ENCODE measurements at places on chromosomes 7 and 10.

DNA sequence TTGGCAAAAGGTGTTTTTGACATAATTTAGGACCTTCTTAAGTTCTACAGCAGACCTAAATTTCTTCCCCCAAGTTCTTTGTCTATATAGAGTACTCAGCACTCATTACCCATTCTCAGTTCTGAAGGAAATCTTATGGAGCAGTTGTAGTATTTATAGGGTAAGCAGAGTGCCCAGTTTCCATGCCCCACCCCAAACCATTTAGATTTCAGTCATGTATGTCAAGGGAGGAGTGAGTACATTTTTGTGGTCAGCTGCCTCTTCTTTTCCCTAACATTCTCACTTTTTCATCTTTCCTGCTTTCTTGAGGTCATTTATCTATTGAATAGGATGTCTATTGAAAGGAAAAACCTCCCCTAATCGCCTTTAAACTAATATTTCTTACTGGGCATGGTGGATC lies 83.3 kb downstream of the KAT6B start:
- peak; percentile 40 for DNase-seq

- DNase-seq = peak; percentile 85
Measured at GRCh38 chr7:18666107-18666728, 170.7 kb downstream of the HDAC9 start.

- no peak for DNase-seq
Measured at GRCh38 chr7:128989961-128990360, 52.2 kb downstream of the IRF5 start.

DNA sequence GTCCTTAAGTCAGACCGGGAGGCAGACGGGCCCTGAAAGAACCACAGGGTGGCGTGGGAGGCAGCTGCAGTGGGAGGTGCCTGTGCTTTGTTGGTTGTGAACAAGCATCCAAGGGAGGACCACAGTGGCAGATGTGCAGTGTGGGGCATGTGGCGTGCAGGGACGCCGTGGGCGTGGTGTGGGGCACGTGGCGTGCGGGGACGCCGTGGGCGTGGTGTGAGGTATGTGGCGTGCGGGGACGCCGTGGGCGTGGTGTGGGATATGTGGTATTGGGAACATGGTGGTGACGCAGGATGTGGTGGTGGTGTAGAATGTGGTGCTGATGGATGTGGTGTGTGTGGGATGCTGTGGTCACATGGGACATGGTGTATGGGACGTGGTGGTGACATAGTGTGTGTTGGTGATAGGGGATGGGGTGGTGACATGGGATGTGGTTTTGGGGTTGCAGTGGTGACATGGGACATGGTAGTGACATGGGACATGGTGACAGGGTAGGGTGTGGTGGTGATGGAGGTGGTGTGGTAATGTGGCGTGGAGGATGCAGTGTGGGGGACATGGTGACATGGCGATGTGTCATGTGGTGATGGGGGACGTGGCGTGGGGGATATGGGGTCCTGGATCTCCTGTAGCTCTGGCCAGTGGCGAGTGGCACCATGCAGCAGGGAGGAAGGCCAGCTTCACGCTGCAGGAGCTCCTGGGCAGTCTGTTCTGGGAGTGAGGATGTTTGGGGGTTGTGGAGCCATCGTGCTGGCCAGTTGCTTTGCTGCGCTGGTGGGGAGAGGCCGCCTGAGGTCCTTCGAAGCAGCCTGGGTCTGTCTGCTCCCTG lies 78.8 kb downstream of the INPP5A start:
- no peak for DNase-seq

DNA sequence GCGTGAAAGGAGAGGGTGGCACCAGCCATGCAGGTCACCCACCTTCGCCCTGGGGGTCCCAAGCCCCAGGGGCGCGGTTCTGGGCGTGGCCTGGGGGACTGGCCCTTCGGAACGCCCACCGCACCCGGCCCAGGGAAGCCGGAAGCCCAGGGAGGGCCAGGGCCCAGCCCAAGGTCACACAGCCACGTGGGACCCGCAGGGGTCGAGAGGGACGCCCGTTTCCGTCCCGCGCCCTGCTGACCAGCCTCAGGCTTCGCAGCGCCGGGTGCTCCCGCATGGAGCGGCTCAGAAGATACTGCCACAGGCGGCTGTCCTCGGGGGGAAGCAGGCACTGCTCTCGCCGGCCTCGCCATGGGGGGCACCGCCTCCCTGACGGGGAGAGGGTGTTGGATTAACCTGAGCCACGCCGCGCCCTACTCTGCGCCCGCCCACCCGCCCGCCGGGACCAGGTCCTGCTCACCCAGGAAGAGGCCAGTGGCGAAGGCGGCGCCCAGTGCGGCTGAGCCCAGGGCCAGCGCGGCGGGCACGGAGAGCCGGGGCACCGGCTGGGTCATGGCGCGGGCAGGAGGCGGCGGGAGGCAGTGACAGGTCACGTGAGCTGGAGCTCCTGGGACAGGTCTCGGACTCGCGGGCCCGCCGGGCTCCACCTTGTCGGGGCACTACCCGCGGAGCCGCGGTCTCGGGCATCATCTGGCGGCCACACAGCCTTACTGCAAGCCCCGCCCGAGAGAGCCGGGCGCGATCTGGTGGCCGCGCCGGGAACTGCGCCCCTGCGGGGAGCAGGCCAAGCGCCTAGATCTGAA lies at the start of gene COMTD1:
Gene COMTD1, minus strand, starts transcription at position 583 of the 803 bp plus-strand sequence. Its CDS starts 29 bp downstream, at position 554.
- peak; percentile 93 for DNase-seq

- no peak for DNase-seq
Measured at GRCh38 chr10:6756716-6757115, 176.6 kb upstream of the PRKCQ start.

GRCh38 chr10:6885284-6885683 lies 305.2 kb upstream of the PRKCQ start:
- no peak for DNase-seq

DNA sequence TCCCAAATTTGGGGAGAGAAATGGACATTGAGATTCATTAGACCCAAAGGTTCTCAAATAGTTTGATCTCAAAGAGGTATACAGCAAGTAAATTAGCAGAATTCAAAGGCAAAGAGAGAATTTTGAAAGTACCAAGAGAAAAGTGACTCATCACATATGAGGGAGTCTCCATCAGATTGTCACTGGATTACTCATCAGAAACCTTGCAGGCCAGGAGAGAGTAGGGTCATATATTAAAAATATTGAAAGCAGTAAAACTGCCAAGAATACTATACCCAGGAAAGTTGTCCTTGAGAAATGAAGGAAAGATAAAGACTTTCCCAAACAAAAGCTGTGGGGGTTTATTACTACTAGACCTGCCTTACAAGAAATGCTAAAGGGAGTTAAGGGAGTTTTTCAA lies 140.6 kb downstream of the TMEM168 start:
- DNase-seq = peak; percentile 16

GRCh38 chr10:126434235-126434634 lies 46.0 kb upstream of the ADAM12 start:
- DNase-seq = no peak

DNA sequence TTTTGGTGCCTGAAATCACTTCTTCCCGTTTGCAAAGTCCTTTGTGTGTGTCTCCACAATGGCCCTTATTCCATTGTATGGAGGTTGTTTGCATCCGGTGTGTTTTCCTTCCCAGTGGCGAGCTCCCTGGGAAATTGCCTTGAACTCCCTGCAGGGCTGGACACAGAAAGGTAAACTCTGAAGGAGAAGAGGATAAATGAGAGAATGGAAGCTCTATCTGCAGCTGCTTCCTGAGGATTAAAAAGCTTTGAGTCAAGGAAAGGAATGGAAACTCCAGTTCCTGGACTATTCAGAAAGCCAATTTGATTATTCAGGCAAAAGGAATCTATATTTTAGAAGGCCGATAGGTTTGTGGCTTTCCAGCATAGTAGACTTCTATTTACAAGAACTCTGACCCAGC lies 4.4 kb upstream of the GRK5 start:
- peak; percentile 74 for DNase-seq

DNA sequence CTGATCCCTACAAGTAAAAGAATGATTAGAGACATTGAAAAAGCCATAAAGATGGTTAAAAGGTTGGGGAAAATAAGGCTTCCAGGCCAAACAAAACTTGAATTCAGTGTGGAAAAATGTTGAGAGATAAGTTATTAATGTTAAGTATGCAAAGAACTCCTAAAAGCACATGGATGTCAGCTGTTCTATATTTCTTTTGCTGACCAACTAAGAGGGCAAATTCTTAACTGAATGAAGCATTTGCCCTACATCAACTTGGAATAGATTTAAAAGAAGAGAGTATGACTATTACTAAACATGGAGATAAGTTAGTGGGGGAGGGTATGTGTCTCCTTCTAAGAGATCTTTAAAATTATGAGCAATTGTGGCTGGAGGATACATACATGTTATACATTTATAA lies 124.8 kb downstream of the KIAA1217 start:
- peak; percentile 51 for DNase-seq

- DNase-seq = no peak
Measured at GRCh38 chr10:27366769-27367168, 126.2 kb upstream of the ACBD5 start.

GRCh38 chr10:33838731-33839130 lies 504.3 kb upstream of the NRP1 start:
- no peak for DNase-seq

GRCh38 chr10:79490400-79491142 lies 21.8 kb upstream of the EIF5AL1 start:
- DNase-seq = peak; percentile 33

GRCh38 chr10:123157210-123157609 lies 3.0 kb downstream of the BUB3 start:
- peak; percentile 68 for DNase-seq

DNA sequence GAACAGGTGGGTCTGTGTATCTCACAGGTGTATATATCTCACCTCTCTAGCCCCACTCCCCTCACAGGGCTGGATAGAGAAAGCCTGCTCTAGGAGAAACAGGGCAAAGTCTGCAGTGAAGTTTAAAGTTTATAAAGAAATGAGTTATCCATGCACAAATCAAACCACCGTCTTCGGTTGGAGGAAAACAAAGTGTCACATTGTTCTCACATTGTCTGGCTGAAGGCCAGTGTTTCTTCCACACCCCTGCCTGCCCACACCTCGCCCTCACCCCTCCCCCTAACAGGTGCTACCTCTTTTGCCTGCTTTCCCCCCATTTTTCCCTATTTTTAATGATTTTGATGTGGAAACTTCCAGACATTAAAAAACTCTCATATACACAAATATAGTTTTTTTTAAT lies 25.8 kb downstream of the AQP1 start:
- DNase-seq = no peak

DNA sequence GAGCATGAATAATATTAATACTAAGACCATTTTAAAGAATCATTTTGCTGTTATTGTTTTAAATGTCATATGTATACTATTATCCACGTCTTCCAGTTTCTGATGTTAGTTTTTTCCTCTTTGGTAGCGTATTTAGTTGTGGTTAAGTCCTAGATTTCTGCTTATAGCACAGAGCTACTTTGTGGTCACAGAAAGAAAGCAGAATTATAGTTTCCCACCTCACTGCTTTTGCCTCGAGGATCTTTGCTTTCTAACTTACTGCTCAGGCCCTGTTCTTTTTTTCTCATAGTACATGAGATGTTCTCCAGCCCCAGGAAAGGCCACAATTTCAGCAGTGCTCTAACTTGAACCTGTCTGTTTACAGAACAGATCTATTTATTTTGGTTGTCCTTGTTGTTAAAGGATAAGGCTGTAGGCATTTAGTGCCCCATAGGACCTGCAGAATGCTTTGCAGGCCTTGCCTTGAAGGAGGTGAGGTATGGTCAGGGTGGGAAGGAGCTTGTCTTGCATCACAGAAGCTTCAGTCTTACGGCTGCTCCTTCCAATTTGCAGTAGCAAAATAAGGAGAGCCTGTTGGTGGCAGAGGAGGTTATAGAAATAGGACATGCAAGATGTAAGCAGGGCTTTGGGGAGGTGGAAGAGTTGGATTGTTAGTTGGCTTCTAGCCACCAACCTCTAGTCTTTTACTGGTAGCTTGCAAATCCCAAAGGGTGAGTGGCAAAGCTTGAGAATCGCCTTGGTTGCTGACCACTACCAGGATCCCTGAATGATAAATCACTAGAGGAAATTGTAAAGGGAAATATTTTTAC lies 129.1 kb downstream of the LRRC4 start:
- DNase-seq = no peak

DNA sequence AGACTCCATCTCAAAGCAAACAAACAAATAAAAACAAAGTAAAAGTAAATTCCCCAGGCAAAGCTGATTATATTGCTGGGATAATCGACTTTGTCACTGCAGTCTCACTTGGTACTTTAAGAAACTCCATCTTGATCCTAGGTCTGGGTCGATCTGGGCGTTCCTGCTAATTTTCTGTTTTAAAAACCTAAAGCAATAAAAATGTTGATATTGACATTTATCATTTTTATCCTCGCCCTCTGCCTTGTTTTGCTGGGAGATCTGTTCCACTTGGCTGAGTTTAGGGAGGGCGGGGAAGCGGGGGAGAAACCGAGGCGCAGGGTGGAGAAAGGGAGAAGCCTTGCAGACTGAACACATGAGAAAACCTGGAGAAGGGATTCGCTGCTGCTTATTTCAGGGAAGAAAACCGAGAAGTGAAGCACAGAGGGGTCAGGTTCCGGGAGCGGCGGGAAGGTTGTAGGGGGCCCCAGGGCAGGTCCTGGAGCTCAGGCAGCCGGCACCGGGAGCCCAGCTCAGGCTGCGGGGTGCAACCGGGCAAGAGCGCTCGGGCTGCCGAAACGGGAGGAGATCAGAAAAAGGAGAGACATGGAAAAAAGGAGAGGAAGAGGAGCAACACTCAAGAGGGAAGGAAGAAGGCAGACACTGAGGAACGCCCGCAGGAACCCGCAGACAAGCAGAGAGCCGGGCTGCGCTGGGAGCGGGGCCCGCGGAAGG lies 27.3 kb upstream of the KMT2C start:
- peak; percentile 66 for DNase-seq

DNA sequence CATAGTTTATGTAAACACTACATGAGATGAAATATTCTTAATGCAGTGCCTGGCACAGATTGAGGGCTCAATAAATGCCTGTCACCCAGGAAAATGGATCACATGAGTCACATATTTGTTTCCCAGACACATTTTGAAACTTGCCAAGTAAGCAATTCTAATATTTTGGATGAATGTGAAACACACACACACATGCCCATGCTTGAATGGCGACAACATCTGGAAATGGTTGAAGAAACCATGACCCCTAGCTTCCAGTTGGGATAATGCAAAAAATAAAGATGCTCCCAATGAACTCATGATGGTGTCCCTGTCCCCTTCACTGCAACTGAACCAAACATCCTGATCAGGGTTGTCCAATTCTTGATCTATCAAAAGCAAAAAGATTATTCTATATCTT lies 797.3 kb downstream of the XPNPEP1 start:
- peak; percentile 17 for DNase-seq

DNA sequence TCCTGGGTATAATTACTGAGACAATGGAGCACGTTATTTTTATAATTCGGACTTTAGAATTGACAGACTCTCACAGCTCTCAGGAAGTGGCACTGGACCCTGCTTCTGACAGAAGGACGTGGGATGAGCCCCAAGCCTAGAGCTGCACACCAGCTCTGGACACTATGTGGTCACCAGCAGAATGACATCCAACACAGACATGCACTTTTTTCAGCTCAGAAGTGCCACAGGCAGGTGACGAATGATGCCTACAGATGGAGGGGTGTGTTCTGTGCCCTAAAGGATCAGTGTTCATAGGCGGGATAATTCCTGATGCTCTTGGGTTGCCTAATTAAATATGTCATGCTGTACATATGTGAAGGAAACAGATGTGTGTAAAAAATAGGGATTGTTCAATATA lies 87.9 kb downstream of the VIPR2 start:
- DNase-seq = no peak

Measured in GM23248 (cell line).